ENCODE measurements at places on chromosomes 6 and 20.

DNA sequence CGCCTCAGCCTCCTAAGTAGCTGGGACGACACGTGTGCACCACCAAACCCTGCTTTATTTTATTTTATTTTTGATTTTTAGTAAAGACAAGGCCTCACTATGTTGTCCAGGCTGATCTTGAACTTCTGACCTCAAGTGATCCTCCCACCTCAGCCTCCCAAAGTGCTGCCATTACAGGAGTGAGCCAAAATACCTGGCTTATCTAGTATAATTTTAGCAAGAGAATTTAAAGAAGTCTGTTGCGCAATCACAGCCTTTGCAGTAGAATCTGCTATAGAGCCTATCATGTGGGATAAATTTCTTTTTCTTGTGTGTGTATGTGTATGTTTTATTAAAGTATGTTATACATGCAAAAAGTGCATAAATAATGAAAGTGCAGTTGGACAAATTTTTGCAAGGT is 92.1 kb upstream of the ANKEF1 start:
- no peak for DNase-seq

DNA sequence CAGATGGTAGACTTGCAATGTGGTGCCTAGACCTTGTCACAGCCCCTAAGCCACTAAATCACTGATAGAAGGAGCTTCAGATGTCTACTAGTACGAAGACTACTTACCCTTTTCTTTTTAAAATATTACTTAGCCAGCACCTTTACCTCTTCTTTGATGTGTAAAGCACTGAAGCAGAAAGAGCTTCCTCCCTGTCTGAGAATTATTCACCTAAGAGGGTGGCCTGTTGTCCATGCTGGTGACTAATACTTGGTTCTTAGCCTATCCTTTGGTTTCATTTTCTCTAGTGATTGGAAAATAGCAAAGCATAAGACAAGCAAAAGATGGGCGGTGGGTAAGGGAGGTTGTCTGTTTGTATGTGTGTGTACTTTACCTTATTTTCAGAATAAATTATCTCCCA is 794.6 kb downstream of the TFAP2A start:
- DNase-seq, result no peak

DNA sequence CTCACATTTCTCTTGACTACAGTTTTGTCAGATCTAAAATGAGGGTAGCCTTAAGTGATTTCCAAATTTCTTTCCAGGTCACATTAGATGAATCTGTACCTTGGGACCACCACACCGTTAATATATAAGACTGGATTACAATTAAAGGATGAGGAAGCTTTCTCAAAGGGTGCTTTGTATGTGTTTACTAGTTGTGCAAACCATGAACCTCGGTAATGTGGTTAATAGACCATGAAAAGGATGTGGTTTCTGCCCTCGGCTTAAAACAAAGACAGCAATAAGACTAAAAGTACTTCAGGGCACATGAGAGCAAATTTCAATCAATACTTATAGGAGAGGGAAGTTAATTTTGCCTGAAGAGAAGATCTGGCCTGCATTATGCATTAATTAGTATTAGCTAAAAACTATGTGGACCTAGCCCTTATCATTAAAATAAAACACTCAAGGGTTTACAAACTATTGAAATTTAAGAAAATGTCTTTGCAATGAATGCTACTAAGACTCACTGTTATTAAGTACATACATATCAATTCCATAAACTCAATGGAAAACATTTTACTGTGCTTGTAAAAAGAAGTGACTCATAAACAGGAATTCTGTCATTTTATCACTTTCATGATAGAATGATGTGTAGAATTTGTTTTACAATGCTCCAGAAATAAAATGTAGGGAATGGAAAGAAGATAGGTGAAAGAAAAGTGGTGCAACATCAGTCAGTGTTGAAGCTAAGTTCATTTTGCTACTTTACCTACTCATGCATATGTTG is 936 bp upstream of the TMX4 start:
- DNase-seq, result no peak

- no peak for DNase-seq
These were observed 4.2 kb upstream of the NTSR1 start for GRCh38 chr20:62704341-62704948.
